ENCODE measurements at places on chromosomes 5 and 9. TPM values are rescaled to one million over a fixed set of nuclear protein-coding genes. Genes with fewer than 3 reads are reported as not detected.

- DNase-seq: no peak
Observed at GRCh38 chr5:111743512-111743911, 13.5 kb downstream of the NREP start.

GRCh38 chr5:104186510-104186909 is 623.9 kb upstream of the NUDT12 start:
- DNase-seq: no peak

Gene INSL6
- not detected for total RNA-seq

- no peak for DNase-seq
Observed at GRCh38 chr5:100165309-100165708, 369.9 kb upstream of the FAM174A start.

DNA sequence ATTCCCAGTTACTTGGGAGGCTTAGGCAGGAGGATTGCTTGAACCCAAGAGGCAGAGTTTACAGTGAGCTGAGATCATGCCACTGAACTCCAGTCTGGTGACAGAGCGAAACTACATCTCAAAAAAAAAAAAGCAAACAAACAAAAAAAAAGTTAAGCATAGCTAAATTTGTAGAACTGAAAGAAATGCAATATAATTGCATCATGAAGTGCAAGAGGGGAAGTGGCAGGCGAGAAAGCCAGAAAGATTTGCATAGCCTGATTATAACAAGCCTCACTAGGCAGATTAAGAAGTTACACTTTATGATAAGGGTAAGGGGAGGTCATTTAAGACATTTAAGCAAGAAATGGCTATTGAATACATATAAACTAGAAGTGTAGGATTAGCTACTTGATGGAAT is 187.1 kb downstream of the EDIL3 start:
- DNase-seq: no peak

Gene TBCA
- total RNA-seq: 133 TPM

DNA sequence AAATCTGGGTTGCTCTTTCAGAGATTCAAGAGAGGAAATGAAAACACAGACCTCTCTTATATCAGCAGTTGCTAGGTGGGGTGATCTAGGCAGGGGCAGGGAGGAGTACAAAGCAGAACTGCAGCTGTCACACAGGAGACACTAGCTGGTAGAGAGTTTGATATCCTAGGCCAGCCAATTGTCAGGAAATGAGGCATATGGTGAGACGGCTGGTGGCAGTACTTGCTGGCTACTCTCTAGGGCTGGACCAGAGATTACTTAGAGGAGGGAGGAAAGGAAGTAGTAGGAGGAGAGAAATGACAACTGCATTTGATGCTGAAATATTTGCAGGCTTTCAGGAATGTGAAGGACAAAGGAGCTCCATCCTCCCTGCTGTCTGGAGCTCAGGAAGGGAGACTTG is 113.8 kb downstream of the TRIM32 start:
- DNase-seq: no peak

GRCh38 chr5:107072967-107073366 is 597.8 kb downstream of the EFNA5 start:
- DNase-seq: no peak

DNA sequence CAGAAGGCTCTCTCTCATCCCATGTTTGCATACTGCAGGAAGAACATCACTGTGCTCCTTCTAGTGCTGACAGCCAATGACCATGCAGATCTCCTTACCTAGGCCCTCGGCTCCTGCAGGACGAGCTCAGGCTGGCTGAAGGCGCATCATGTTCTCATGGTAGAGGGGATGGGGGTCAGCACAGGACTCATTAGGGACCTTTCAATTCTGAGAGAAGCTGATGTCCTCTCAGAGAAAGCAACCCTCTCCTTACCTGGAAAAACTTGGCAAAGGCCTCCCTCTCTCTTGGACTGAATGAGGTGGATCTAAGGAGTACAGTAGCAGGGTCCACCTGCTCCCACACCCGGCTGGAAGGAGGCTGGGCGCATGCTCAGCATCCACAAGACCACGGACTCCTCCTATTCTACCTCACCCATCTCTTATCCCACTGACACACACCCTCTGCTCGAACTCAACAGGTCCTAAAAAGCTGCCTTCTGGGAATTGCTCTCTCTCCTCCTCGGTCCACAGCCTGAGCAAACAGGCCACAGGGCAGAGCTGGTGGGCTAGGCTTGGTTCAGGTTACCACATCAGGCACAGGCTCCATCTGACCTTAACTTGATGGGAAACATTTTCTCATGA is 2.9 kb downstream of the IPPK start:
- peak; percentile 17 for DNase-seq

DNA sequence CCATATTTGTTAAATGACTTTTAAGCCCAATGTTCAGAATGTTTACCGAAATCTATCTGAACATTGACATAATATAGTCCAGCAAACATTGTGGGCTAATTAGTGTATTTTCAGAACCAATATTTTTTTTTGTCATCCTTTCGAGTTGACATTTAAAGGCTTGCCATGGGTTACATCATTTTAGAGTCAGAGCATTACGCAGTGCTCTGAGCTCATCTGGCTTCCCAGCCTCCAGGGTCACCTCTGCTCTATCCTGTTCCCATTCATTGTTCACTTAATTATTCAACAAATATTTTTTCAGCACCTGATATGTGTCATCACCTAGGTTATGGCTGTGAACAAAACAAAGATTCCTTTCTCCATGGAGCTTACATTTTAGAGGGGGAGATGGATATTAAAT is 80.2 kb downstream of the SREK1 start:
- no peak for DNase-seq

- DNase-seq: no peak
Observed at GRCh38 chr9:4197548-4197947, 102.3 kb downstream of the GLIS3 start.

GRCh38 chr5:33892620-33893137 is 889 bp upstream of the ADAMTS12 start:
- peak; percentile 82 for DNase-seq

DNA sequence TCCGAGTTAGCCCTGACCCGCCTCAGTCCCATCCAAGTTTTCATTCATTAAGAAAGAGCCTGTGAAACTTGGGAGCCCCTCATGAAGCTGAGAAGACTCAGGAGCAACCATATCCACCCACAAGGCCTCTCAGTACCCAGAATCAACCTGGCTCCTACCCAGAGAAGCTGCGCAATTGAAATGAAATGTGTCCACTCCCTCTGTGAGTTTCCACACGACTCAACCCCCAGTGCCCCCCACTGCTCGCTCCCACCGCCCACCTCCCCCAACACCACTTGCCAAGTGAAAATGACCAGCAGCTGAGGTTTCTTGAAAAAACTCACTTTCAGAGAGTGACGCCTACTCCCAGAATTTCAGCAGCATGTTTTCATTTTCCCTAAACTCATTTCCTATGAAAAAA is 104.6 kb downstream of the CDK5RAP2 start:
- DNase-seq: no peak

DNA sequence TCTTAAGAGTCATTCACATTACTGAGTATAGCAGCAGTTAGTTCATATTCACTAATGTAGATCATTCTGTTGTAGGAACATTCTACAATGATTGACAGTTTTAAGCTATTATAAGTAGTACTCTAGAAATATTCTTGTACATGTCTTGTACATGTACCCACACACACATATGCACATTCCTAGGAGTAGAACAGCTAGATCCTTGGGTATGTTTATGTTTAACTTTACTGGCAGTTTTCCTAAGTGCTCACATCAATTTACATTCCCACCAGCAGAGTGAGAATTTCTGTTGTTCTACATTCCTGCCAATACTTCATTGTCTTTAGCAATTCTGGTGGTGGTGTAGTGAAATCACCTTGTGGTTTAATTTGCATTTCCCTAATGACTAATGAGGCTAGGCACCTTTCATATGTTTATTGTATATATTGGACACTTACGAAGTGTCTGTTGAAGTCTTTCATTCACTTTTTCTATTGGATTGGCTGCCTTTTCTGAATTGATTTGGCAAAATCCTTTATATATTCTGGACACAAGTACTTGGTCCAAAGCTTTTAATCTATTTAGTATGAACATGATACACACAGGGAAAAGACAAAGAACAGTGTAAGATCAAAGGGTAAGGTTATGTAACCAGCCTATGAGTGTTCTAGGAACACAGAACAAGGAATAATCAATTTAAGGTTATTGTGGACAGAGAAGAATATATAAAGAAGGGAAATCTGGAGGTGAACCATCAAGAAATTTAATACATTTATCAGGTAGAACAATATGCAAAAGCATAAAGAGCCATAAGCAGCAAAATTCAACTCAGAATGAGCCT is 95.6 kb downstream of the MLLT3 start:
- DNase-seq: no peak

Gene POLR1E
- 16.9 TPM for total RNA-seq

GRCh38 chr9:121088576-121088975 is 13.8 kb downstream of the CNTRL start:
- no peak for DNase-seq

- no peak for DNase-seq
Observed at GRCh38 chr5:10984021-10984715, 223.1 kb upstream of the DAP start.

Gene DMRT3
- total RNA-seq: not detected

- no peak for DNase-seq
Observed at GRCh38 chr5:122915717-122916461, 70.5 kb downstream of the SNX24 start.

- no peak for DNase-seq
Observed at GRCh38 chr5:179814090-179814489, 6.6 kb upstream of the SQSTM1 start.

- no peak for DNase-seq
Observed at GRCh38 chr9:112063151-112063550, 111.9 kb downstream of the SUSD1 start.

Gene TARS1
- 113 TPM for total RNA-seq

Gene SLC6A3
- total RNA-seq: 0.10 TPM

DNA sequence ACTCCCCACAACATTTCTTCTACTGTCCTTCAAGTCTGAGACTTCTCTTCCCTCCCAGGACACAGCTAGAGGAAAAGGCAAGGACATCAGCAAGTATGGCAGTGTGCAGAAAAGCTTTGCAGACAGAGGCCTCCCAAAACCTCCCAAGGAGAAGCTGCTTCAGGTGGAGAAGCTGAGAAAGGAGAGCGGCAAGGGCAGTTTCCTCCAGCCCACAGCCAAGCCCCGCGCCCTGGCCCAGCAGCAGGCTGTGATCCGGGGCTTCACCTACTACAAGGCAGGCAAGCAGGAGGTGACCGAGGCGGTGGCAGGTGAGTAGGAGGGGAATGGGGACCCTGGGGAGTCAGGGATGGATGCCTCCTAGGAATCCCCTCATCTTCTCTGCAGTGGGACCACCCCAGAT is 24.4 kb downstream of the OLFML2A start:
- DNase-seq: no peak

GRCh38 chr9:135811801-135812200 is 95.5 kb downstream of the CAMSAP1 start:
- no peak for DNase-seq

DNA sequence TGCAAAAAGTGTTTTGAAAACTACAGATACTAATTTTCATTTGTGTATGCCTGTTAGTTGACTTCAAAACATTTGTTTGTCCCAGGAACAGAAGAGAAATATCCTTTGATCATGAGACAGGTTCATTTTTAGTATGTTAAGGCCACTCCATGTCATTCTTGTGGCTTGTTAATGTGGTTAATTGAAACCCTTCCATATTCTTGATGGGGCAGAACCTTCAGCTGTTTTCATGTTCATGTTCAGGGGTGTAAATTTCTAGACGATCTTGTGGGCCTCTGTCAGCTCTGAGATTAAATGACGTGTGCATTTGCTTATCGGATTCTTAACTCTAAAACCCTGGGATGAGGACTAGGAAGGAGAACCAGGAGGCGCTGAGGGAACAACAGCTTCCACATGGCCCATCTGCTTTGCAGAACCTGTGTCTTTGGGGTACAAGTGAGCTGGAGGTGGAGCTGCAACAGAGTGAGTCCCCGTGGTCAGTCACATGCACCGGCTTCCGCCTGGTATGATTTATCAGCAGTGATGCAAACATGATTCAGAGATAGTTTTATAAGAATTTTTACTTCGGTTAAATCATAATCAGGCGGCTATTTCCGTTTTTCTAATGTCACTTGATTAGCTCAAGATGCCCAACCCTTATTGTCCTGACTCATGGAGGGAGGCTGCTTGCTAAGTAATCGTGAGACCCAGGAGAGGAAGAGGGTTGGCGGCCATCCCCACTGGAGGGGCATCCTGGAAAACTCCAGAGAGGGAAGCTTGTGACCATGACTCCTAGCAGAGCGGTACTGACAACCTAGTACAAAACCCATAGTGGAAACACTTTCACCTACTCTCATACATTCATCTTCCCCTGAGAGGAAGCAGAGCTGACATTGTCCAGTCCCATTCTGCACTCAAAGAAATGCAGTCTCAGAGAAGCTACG is 138.4 kb downstream of the C9orf152 start:
- peak; percentile 88 for DNase-seq

DNA sequence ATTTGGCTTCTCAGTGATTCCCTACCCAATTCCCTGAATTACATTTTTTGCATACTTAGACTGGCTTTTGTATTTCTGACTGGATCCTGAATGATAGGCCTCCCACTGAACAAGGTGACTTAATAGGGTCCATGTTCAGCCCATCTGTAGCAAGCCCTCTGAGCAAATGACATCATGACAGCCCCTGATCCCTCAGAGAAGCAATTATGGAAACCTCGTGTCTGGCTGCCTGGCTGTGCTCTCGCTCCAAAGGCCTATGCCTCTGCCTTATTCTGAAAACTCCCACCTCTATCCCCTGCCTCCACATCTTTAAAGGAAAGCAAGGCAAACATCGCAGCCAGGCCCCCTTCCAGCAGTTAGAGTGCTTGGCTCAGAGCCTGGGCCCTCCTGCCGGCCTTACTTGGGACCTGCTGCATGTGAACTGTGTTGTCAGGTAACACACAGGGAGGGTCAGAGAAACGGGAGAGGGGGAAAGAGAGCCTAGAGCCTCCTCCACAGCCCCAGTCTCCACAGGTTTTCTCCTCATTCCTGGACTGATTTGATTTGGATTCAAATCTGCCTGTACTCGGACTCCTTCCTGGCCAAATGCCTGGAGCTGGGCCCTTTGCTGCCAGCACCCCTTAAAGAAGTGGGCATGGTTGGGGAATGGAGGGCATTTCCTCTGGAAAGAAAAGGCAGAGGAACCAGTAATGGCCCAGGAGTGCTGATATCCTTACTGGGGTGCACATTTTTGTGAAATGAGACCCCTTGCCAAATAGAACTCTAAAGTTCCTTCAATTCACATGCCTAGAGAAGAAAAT is 3.8 kb downstream of the DCANP1 start:
- peak; percentile 76 for DNase-seq

Gene TMEM171
- not detected for total RNA-seq

Gene CARD6
- 12.8 TPM for total RNA-seq

Gene WWC1
- 0.97 TPM for total RNA-seq

GRCh38 chr5:149219584-149219983 is 52.1 kb upstream of the AFAP1L1 start:
- no peak for DNase-seq

Gene ZNF454
- total RNA-seq: 2.3 TPM

- DNase-seq: no peak
Observed at GRCh38 chr9:109037946-109038715, 24.8 kb upstream of the CTNNAL1 start.

Gene ELAVL2
- total RNA-seq: not detected

Gene LHFPL2
- total RNA-seq: 34.9 TPM

- DNase-seq: no peak
Observed at GRCh38 chr5:63164838-63165535, 586.4 kb downstream of the LRRC70 start.

- no peak for DNase-seq
Observed at GRCh38 chr9:123871781-123872180, 58.1 kb downstream of the DENND1A start.

Gene SHROOM1
- total RNA-seq: 6.8 TPM

Measured in posterior vena cava (tissue), 2 donors.